ENCODE measurements at places on chromosomes 13 and 19.

DNA sequence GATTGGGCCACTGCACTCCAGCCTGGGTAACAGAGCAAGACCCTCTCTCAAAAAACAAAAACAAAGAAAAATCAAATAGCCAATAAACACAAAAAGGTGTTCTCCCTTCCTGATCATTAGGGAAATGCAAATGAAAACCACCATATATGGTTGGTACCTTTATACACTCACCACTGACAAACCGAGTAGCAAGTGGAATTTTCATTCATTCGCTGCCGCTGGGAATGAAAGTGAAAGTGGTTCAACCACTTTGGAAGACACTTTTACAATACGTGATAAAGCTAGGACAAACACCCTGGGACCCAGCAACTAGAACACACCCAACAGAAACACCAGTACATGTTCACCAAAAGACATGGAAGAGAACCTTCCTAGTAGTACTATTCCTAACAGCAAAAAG lies 21.0 kb downstream of the GRIK5 start:
- DNase-seq: peak; percentile 39

- no peak for DNase-seq
Observed at GRCh38 chr13:87669379-87669978, 1.7 kb upstream of the SLITRK5 start.

DNA sequence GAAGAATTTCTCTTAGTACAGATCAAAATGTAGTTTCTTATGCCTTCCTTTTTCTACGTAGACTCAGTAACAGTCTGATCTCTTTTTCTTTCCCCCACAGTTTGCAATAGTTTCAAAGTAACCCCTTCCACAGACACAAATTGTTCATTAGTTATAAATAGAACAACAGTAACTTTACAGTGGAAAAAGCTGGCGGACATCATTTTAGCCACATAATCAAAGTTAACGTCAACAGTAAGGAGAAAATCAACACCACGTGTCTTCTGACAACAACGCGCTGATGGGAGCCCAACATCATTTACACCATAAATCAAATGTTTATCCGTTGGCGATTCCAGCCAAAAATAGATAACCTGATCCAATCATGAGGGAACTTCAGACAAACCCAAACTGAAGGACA lies 76.8 kb downstream of the ANKRD10 start:
- no peak for DNase-seq

- DNase-seq: no peak
Observed at GRCh38 chr19:27997069-27997468, 1215.9 kb downstream of the UQCRFS1 start.

DNA sequence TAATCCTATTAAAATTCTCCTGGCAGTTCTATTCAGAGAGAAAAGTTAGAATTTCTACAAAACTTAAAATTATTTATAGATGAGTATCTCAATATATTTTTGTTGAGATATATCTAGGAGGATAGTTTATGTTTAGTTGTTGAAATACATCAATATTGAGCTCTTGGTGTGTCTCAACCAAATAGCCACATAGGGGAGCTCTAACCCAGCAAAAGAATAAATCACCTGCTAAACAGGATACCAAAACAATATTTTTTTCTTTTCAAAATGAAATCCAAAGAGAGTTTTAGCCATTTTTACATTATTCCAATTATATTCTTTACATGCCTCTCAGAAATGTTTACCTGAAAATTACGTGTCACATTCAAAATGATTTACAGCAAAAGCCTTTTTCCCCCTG lies 954.7 kb downstream of the SLITRK6 start:
- DNase-seq: no peak

- DNase-seq: no peak
Observed at GRCh38 chr13:28976195-28976594, 156.1 kb downstream of the MTUS2 start.

DNA sequence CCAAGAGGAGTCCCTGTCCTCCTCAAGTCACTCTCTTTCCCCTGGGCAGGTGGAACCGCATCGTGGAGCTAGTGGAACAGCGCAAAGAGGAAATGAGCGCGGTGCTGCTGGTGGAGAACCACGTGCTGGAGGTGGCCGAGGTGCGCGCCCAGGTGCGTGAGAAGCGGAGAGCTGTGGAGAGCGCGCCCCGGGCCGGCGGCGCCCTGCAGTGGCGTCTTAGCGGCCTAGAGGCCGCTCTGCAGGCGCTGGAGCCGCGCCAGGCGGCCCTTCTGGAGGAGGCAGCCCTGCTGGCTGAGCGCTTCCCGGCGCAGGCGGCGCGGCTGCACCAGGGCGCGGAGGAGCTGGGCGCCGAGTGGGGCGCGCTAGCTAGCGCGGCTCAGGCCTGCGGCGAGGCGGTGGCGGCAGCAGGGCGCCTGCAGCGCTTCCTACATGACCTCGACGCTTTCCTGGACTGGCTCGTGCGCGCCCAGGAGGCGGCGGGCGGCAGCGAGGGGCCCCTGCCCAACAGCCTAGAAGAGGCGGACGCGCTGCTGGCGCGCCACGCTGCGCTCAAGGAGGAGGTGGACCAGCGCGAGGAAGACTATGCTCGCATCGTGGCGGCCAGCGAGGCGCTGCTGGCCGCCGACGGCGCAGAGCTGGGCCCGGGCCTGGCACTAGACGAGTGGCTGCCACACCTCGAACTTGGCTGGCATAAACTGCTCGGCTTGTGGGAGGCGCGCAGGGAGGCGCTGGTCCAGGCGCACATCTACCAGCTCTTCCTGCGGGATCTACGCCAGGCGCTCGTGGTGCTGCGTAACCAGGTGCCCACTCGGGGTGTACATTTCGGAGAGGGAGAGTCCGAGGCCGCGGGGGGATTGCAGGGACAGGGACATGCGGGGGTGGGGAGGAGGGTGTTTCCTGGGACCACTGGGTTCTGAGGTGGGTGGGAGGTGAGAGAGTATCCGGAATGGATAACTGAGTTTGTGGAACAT lies 52.8 kb downstream of the SPTBN4 start:
- DNase-seq: no peak
